ENCODE measurements at places on chromosomes 5 and 9. TPM values are rescaled to one million over a fixed set of nuclear protein-coding genes. Genes with fewer than 3 reads are reported as not detected.

GRCh38 chr5:113232667-113233066 is 202.1 kb downstream of the TSSK1B start:
- no peaks in the 10 kb centered on the region for H3K27me3 ChIP-seq
- no peaks in the 10 kb centered on the region for H3K4me1 ChIP-seq
- no peak overlapping the region for H3K27ac ChIP-seq
- H3K36me3 ChIP-seq: no peaks in the 10 kb centered on the region

DNA sequence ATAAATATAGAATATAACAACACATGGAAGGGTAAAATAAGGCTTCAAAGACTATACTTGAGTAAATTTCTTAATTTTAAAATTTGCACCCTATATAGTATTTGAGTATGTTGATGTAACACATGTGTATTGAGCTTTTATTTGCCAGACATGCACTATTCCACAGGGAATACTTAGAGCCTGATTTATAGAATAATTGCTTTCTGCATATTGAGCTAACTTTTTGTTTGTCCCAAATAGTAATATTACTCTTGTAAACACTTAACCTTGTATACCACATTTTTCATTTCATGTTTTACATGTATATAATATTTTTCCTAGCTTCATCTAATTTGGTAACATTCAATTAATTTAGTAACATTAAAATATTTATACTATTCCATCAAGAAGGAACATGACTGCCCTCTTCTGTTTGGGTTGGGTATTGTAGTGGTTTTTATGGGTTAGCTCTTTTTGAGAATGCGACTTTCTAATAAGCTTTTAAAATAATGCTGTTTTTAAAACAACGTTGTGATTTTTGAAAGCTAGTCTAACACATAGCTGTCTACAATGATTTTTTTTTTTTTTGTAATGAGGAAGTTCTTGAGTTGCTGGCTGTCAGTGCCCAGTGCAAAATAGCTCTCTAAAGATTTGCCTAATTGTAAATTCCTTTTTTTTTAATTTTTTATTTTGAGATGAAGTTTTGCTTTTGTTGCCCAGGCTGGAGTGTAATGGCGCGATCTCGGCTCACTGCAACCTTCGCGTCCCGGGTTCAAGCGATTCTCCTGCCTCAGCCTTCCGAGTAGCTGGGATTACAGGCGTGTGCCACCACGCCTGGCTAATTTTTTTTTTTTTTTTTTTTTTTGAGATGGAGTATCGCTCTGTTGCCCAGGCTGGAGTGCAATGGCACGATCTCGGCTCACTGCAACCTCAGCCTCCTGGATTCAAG is 4.8 kb downstream of the SUB1 start:
- no peaks in the 10 kb centered on the region for H3K27me3 ChIP-seq
- no peak overlapping the region for H3K4me3 ChIP-seq
- no peak for DNase-seq
- H3K27ac ChIP-seq: no peak overlapping the region
- peaks cover 35% of the 10 kb centered on the region for H3K36me3 ChIP-seq

- no peaks in the 10 kb centered on the region for H3K4me1 ChIP-seq
- no peaks in the 10 kb centered on the region for H3K27me3 ChIP-seq
- DNase-seq: no peak
- no peaks in the 10 kb centered on the region for H3K36me3 ChIP-seq
- no peak overlapping the region for H3K4me3 ChIP-seq
Observed at GRCh38 chr9:108668938-108669335, 186.8 kb downstream of the ACTL7B start.

DNA sequence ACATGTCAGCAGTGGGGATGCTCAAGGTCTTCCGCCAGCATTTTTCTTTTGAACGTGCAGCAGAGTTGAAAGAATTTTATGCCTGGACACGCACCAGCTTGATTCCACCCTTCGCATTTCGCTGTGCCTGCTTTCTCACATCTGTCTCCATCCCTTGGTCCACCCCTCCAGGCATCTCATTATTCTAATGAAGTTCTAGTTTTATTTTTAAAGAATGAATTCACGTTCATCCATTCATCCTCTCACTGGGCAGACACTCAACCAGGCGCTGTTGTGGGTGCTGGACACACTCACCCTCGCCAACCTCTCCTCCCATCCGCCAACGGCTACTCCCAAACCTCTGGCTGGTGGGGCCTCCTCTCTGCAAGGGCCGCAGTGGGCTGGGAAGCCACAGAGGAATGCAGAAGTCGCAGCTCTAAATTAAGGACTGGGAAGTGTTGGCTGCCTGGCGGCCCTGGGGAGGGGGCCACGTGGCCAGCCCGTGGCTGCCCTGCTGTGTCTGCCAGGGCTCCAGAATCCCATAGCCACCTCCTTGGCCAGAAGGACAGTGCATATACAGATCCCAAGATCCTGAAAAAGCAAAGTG is 6.7 kb downstream of the SUSD3 start:
- H3K36me3 ChIP-seq: no peaks in the 10 kb centered on the region
- H3K27me3 ChIP-seq: no peaks in the 10 kb centered on the region
- no peak overlapping the region for H3K27ac ChIP-seq
- no peak overlapping the region for H3K4me3 ChIP-seq
- H3K4me1 ChIP-seq: peaks cover 4% of the 10 kb centered on the region
- DNase-seq: no peak

DNA sequence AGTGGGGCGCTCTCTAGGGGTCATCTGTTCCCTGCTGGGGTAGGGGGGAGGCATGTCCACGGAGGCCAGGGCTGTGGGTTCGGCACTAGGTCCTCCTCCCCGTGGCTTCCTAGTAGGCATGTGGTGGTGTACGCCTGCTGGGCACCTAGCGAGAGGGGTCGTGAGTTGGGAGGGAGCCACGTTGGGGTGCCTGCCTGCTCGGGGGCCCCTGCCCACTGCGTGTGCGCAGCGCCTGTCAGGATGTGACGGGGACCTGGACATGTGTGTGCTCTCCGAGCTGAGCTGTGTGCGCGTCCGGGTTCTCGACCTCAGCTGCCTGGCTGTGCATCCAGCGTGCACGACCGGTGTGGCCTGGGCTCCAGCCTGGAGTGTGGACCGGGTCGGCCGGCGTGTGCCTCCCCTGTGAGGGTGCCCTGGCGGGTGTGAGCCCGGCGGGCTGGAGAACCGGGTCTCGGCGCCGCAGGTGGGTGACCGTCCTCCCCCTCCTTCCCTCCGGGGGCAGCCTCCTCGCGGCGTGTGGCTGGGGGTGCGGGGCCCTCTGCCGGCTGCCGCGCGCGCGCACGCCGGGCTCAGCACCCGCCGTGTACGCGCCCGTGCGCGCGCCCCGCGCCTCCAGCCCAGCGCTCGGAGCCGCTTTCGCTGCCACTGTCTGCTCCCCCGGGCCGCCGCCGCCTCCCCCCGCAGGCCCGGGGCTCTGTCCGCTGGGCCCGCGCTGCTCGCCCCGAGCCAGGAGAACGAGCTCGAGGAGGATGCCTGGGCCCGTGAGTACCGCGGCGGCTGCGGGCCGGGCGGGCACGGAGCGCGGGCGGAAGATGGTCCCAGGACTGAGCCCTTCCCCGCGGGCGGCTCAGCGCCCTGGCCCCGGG is at the start of gene PRR7:
Gene PRR7 (plus strand): TSS at position 615 of the 866 bp plus-strand sequence. CDS start 8,254 bp downstream, outside the sequence.
- no peaks in the 10 kb centered on the region for H3K27me3 ChIP-seq
- peak within 1 kb of the TSS; percentile 37 for H3K4me3 ChIP-seq

- H3K36me3 ChIP-seq: no peaks in the 10 kb centered on the region
- H3K4me3 ChIP-seq: no peak overlapping the region
- no peak for DNase-seq
- H3K27me3 ChIP-seq: no peaks in the 10 kb centered on the region
- no peaks in the 10 kb centered on the region for H3K4me1 ChIP-seq
Observed at GRCh38 chr5:41940641-41941040, 15.6 kb downstream of the FBXO4 start.

DNA sequence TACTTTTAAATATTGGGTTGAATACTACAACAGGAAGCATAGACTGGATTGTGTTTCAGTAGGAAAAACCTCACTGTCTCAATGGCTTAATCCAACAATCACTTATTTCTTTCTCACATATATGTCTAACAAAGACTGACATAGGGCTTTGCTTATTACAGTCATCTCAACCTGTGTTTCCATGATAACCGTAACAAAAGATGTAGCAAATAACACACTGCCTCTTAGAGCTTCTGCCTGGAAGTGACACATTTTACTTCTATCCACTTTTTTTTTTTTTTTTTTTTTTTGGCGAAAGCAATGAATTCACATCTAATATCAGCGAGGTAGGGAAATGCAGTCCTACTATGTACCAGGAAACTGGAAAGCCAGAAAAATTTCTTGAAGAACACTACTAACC is 204.9 kb upstream of the CDKN2B start:
- DNase-seq: no peak
- no peaks in the 10 kb centered on the region for H3K27me3 ChIP-seq
- no peak overlapping the region for H3K27ac ChIP-seq
- H3K36me3 ChIP-seq: no peaks in the 10 kb centered on the region

DNA sequence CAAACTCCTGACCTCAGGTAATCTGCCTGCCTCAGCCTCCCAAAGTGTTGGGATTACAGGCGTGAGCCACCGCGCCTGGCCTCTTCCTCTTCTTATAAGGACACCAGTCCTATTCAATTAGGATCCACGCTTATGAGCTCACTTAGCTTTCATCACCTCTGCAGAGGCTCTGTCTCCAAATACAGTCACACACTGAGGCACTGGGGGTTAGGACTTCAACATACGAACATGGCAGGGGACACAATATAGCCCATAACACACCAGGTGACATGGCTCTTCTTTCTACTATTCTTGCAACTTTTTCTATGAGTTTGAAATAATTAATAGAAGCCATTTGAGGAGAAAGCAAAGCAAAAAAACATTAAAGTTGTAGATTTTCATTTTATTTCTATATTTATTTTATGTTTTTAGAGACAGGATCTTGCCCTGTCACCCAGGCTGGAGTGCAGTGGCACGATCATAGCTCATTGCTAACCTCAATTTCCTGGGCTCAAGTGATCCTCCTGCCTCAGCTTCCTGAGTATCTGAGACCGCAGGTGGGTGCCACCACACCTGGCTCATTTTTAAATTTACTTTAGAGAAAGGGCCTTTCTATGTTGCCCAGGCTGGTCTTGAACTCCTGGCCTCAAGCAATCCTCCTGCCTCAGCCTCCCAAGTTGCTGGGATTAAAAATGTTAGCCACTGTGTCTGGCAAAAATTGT is 6.0 kb upstream of the PRRT1B start:
- no peaks in the 10 kb centered on the region for H3K36me3 ChIP-seq
- H3K4me1 ChIP-seq: no peaks in the 10 kb centered on the region
- H3K27ac ChIP-seq: no peak overlapping the region
- H3K27me3 ChIP-seq: no peaks in the 10 kb centered on the region

DNA sequence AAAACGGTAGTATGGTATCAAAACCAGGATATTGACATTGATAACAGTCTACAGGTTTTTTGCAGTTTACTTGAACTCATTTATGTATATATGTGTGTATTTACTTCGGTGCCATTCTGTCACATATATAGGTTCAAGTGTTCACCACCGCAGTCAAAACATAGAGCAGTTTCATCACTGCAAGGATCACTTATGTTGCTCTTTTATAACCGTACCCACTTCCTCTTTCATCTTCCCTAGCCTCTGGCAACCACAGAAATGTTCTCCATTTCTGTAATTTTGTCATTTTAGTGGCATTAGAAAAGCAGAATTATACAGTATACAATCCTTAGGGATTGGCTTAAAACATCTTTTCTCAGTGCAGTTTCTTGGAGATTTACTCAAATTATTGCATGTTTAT is 90.3 kb downstream of the SH3GL2 start:
- H3K27ac ChIP-seq: no peak overlapping the region
- H3K4me1 ChIP-seq: no peaks in the 10 kb centered on the region
- H3K4me3 ChIP-seq: no peak overlapping the region
- H3K27me3 ChIP-seq: no peaks in the 10 kb centered on the region

GRCh38 chr9:10003047-10003446 is 609.8 kb downstream of the PTPRD start:
- H3K27me3 ChIP-seq: no peaks in the 10 kb centered on the region
- H3K4me1 ChIP-seq: peaks cover 12% of the 10 kb centered on the region
- no peaks in the 10 kb centered on the region for H3K36me3 ChIP-seq
- DNase-seq: no peak
- H3K4me3 ChIP-seq: no peak overlapping the region
- H3K27ac ChIP-seq: no peak overlapping the region

DNA sequence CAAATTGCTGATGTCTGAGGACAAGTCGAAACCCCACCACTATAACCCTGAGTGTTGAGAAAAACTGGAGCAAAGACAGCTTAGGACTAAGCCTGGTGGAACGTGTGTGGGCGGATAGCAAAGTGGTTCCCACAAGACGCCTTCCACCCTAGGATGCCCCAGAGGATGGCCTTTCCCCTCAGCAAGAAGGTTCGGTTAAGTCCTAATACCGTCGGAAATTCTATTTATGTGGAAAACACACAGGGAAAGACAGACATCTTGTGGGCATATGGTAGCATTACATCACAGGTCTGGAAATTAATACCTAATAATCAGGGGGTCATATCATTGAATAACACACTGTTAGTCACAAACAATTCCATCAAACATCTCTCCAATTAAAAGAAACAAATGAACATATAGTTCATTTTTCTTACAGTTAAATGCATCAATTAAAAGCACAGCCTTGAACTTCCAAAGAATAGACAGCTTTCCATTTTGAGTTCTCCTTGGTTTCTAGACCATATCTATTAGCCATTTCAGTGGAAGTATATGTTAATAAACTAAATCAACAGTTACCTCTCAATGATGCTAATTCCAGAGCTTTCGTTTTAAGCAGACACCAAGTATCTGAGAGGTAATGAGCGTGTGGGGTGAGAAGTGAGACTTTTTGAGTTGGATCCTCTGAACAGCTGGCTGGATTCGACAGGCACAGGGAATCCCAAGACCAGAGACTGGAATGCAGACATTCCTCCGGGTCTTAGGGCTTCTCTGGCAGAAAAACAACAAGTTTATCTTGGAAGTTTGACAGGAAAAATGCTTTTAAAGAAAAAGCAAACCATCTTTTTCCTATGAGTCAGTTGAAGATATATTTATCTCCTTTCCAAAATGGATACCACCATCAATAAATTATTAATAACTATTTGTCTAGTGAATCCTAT is 2.9 kb upstream of the ICE1 start:
- H3K27me3 ChIP-seq: no peaks in the 10 kb centered on the region
- H3K36me3 ChIP-seq: no peaks in the 10 kb centered on the region
- H3K27ac ChIP-seq: no peak overlapping the region
- H3K4me3 ChIP-seq: peak overlapping the region; percentile 5
- peaks cover 25% of the 10 kb centered on the region for H3K4me1 ChIP-seq

- H3K36me3 ChIP-seq: no peaks in the 10 kb centered on the region
- H3K27me3 ChIP-seq: no peaks in the 10 kb centered on the region
- no peak overlapping the region for H3K4me3 ChIP-seq
- H3K4me1 ChIP-seq: no peaks in the 10 kb centered on the region
- DNase-seq: no peak
Observed at GRCh38 chr9:124913378-124913777, 27.5 kb downstream of the GOLGA1 start.

DNA sequence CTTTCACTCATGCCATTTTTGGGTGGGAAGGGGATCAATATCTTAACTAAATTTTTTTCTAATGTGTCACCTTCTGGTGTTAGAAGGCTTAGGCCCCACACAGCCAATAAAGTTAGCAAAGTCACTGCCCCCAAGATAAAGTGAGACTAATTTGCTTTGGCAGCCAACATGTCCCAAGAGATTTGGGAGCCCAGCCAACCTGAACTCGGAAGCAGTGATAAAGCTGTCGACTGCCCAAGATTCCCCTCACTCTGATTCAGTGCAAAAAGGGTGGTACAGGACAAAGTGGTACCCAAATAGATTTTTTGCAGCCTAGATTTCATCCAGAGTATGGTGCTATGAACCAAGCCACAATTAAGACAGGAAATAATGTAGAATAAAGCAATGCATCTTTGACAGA is 572.5 kb upstream of the ARRDC3 start:
- H3K4me3 ChIP-seq: no peak overlapping the region
- no peaks in the 10 kb centered on the region for H3K36me3 ChIP-seq
- DNase-seq: no peak

ZMAT2 gene
- 13.9 TPM for total RNA-seq

PGM5 gene
- total RNA-seq: 2.2 TPM

AFAP1L1 gene
- 2.4 TPM for total RNA-seq

PRR16 gene
- 0.55 TPM for total RNA-seq

PTGS1 gene
- total RNA-seq: 0.32 TPM

SHB gene
- total RNA-seq: 23.3 TPM

PALM2AKAP2 gene
- total RNA-seq: 5.3 TPM

GAPT gene
- 1.3 TPM for total RNA-seq

NPDC1 gene
- total RNA-seq: 70.9 TPM

All from pancreas (tissue), 10 donors.